ENCODE measurements at places on chromosomes 7 and 10.
A peak's percentile ranks its signal among the peaks of the same experiment; 100 is the strongest.

DNA sequence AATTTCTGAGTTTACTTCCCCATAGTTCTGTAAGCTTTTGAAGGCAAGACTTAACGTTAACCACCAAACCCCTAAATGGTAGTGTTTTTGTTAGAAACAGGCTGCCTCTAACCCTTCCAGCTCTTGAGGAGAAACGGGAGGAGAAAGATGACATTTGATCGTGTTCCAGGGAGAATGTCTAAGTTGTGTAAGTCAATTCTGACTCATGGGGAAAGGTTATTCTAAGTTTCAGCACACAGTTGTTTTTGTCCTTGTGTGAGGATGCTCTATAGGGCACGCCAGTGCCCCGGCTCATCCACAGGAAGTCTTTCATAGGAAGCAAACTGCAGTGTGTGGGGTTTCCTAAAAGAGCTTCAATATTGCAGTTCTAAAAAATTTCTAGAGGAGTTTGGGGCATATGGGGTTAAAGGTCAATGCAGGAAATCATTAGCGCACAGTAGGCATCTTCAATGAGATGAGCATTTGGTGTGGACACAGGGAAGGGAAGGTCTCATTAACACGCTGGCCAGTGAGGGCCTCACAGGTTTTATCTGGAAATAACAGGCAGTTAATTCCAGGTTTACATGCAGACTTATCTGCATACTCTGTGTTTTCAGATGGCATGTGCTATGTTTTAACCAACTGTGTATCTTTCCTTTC, 638.2 kb upstream of the IGFBP3 start:
- no peak for DNase-seq

DNA sequence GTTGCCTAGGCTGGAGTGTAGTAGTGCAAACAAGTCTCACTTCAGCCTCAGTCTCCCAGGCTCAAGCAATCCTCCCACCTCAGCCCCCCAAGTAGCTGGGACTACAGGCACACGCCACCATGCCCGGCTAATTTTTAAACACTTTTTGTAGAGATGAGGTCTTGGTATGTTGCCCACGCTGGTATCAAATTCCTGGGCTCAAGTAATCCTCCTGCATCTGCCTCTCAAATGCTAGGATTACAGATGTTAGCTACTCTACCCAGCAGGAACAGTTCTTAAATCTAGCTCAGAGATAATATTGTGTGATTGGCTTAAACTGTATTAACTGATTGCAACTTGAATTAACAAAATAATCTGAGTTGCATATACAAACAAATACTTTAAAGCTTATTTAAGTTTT, 82.9 kb downstream of the CDK14 start:
- no peak for DNase-seq

GRCh38 chr10:92846-93245, 42.4 kb upstream of the ZMYND11 start:
- DNase-seq = no peak

DNA sequence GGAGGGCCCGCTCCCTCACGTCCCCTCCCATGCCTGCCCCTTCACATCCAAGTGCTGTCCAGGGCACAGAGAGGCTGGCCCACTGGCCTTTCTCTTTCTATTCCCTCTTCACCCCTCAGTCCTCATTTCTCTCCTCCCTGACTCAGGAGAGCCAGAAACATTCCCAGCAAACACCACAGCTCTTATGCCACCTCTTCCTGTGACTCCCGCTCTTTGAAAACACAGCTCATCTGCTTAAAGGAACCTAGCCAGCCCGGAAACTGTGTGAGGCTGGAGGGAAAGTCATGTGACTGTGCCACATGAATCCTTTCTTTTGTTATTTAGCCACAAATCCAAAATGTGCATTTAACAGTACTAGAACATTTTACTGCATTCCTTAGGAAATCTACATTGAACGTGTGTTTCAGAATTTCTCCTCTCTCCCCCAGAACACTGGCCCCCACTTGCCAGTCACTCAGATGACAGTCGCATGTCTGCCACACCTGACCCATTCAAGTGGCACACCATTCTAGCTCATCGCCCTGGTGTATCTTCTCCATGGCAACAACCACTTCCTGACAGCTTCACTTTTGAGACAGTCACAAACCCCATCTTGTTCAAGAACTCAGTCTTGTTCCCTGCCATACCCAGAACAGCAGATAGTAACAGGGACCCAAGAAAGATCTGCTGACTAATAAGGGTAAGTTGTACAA, 42.8 kb downstream of the GRB10 start:
- peak; percentile 52 for DNase-seq

GRCh38 chr7:69245646-69246045, 352.6 kb upstream of the AUTS2 start:
- DNase-seq = no peak

DNA sequence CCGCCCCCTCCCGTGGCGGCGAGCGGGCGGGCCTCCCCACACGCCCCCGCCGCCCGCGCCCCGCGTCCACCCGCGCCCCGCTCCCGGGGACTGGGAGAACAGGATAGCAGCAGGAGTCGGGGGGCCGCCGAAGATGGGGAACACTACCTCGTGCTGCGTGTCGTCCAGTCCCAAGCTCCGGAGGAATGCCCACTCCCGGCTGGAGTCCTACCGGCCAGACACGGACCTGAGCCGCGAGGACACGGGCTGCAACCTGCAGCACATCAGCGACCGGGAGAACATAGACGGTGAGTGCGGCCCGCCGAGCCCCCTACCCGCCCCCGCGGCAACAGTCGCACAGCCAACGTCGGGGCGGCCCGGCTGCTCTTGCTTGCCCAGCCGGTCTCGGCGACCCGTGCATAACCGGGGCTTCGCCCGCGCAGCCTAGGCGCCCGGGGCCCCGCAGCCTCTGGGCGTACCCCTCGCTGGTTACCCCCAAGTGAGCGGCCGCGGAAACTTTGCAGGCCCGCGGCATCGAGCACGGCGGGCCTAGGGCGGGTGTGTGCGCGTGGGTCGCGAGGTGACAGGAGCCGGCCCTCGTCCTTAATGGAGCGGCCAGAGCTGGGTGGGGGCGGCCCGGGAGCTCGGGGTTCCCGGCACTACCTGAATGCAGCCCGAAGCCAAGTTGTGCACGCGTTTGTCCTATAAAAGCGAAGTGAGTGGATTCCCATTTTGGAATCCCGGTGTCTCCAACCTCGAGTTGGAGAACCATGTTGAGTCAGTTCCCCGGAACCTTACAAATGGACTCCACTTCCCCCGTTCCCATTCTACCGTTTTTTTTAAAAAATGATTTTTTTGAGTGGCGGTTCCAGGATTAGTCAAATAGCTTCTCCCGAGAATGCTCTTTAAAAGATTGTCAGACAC, 863 bp downstream of the CCNY start:
- DNase-seq = no peak

- no peak for DNase-seq
These were observed 13.7 kb upstream of the CFAP69 start for GRCh38 chr7:90231304-90231703.

DNA sequence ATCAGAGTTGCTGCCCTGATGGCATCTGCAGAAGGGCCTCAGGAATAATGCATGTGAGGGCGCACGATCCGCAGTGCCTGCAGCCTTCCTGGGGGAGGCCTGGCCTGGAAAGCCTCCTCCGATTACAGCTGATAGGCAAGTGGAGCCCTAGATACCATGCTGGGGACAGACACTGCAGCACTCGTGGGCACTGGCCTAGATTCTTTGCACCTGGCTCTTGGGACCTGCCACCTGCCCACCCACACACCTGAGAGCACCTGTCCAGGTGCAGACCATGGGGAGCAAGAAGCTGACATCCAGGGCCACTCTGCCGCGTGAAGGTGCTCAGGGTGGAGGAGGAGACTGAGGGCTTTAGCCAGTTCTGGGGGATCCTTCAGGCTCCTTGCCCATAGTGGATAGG, 14.8 kb downstream of the YKT6 start:
- no peak for DNase-seq

DNA sequence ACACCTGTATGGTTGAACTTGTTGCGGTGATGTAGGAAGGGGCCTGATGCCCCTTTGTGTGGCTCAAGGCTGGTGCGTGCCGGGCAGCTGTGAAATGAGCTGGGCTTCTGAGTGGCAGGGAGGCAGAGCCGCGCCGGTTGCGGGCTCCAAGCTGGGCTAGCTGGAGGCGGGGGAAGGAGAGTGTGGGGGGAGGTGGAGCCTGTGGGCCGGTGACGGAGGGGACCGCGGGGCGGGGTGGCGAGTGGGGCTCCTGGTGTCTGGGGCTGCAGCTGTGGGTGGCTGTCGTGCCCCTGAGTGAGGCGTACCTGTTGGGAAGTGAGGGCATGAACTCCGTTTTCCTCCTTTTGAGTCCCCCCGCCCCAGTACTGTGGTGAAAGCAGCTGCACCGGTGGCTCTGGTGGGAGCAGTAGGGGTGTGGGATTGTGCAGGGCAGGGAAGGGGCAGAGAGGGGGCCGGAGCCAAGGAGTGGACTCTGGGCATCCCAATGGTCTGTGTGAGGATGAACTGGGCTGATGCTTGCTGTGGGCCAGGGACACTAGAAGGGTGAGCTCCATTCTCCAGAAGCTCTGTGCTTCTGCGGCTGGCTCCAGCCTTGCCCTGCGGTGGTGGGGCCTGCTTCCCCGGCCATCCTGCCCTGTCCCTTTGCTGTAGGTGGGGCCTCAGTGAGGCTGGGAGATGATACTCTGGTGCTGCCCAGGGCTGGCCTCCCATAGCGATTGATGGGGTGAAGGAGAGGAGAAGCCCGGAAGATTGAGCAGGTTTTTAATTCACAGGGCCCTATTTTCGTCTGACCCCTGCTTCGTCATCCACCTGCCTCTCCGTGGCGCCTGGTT, 41.7 kb downstream of the INPP5A start:
- DNase-seq = no peak

DNA sequence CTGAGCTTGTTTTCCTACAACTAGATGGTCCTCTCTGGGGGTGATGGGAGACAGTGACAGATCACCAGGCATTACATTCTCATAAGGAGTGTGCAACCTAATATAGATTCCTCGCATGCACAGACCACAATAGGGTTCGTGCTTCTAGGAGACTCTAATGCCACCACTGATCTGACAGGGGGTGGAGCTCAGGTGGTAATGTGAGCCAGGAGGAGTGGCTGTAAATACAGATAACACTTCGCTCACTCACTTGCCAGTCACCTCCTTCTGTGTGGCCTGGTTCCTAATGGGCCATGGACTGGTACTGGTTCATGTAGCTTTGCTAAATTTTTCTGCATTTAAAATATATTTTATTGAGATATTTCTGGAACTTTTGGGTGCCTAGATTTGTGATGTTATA, 202.3 kb upstream of the ZNF32 start:
- no peak for DNase-seq

- no peak for DNase-seq
These were observed 1.5 kb upstream of the TACR2 start for GRCh38 chr10:69418052-69418752.

GRCh38 chr7:46912692-46913091, 669.2 kb downstream of the TNS3 start:
- DNase-seq = no peak

DNA sequence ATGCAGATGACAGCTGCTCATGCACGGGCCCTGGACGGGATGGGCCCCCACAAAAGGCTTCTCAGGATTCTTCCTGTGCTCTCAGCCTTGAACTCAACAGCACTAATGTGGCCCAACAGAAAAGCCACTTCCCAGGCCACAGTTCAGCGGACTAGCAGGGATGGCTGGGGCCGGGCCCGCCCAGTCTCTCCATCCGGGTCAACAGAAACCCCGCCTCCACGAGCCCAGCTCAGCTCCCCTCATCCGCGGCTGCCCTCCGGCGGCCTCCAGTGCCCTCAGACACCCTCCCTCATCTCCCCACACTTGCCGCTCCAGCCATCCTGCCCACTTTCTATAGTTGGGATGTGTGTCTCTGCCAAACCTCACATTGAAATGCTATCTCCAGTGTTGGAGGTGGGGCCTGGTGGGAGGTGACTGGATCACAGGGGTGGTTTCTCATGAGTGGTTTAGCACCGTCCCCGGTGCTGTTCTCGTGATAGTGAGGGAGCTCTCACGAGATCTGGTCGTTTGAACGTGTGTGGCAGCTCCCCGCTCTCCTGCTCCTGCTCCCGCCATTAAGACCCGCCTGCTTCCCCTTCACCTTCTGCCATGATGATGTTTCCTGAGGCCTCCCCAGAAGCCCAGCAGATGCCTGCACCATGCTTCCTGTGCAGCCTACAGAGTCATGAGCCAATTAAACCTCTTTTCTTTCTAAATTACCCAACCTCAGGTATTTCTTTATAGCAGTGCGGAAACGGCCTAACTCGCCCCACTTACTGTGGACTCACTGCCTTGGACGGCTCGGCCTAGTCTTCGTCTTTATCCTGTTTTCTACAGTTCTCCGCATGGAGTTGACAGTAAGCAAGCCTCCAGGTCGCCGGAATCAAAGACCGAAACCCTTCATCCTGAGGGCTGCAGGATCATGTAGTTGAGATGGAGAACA, 169.9 kb upstream of the RNF32 start:
- no peak for DNase-seq

DNA sequence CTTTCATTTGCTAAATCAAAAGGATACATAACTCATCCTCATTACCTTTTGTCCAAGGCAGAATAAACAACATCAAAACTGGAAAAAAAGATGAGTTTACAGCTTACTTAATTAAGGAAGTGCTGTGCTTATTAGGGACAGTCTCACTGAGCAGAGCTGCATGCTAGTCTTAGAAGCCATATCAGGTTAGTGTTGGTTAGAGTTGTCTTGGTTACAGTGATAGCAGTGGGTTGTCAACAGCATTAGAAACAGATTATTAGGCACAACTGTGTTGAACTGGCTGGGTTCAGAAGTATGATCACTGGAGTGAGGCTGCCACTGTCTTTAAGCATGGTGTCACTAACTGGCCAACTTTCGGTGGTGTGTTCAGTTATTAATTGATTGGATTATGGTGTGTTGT, 503.9 kb upstream of the IGFBP3 start:
- no peak for DNase-seq

GRCh38 chr10:92404612-92405418, 113.8 kb downstream of the MARCHF5 start:
- DNase-seq = no peak

- no peak for DNase-seq
These were observed 10.9 kb downstream of the MMRN2 start for GRCh38 chr10:86946213-86947155.

DNA sequence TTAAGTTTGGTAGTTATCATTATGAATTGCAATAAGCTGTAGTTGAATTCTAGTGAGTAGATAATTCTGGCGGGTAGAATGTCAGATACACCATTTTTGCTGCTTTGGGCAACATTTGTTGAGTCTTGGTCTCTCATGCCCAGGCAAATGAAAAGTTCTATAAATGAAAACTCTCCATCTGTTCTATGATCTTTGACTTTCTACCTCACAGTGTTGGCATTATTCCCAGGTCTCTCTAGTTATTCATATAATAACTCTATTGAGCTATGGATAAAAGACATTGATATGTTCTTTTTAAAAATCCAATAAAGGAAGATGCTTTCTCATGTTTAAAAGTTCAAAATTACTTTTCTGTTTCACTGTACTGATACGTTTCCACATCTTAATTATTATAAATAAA, 415.3 kb upstream of the SEMA3D start:
- no peak for DNase-seq
